Aorta (tissue), 5 donors: ENCODE measurements at places on chromosomes 5 and 9. TPM values are rescaled to one million over a fixed set of nuclear protein-coding genes. Genes with fewer than 3 reads are reported as not detected.

Gene EGFLAM
- 13.5 TPM for total RNA-seq

Gene NUTM2F
- total RNA-seq: not detected

DNA sequence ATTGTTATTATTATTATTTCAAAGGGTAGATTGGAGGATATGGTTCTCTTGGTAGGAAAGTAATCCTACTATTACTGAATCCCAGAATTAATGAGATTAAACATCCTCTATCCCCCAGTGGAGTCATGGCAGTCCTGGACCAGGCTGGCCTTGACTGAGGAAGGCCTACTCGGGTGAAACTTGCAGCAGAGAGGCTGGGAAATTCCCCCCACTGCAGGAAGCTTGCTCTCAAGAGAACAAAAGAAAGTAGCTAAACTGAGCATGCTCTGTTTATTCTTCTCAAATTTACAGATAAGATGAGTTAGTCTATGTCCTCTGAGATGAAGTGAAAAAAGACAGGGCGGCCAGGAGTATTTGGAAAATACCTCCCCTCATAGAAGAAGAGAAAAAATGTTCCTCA is 233.9 kb upstream of the RPS23 start:
- no peak for DNase-seq

- no peak for DNase-seq
Measured at GRCh38 chr9:125505988-125506438, 201.0 kb downstream of the MAPKAP1 start.

- no peak for DNase-seq
Measured at GRCh38 chr9:69943148-69943806, 100.4 kb upstream of the MAMDC2 start.

GRCh38 chr9:86352440-86353077 is 1.7 kb downstream of the TUT7 start:
- no peak for DNase-seq

DNA sequence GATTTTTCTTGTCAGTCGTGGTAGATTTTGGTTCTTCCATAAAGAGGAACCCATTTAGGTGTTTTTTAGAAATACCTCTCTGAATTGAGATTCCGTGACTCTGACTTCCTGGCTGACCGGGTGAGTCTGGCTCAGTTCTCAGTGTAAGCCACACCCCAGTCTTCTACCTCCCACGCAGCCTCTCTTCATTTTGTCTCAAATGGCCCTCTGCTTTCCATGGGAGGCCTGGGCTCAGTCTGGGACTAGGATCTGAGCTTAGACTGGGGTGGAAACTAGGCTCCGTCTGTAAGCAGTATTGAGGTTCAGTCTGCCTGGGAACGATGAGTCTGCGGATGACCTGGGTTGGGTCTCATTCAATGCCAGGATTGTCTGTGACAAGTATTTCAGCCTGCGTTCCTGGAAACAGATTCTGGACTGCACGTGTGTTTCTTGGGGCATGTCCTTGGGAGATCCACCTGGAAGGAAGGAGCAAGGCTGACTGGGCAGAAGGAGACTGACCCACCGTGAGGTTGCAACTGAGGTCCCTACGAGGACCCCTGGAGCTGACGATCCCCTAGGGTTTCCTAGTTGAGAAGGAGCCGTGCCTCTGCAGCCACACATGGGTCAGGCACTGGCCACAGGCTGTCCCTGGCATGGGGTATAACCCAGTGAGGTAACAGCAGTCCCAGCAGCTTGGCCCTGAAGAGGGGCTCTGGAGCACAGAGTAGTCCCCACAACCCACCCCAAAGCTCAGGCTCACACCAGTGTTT is 12.4 kb upstream of the CRB2 start:
- no peak for DNase-seq

DNA sequence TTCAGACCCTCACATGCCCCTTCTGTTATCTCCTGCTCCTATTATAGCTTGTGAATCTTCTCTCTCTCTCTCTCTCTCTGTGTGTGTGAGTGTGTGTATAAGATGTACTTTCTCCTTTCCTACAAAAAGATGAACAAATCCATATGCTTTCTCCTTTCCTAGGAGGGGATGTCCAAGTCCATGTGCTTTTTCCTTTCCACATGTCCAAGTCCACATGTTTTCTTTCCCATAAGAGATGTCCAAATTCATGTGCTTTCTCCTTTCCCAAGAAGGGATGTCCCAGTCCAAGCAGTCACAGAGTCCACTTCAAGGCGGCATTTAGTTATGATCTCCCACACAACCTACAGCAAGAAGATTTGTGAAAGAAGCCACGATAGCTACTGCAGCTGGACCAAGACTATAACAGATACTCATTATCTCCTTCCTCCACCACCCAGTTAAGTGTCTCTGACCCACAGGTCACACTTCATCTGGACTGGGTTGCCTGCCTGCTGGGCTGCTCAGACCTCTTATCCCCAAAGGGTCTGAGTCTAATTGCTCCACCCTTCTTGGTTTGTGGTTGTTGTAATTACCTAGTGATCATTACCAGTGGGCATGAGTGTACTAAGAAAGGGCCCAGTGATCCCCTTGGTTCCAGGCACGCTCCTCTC is 18.4 kb upstream of the FOXI1 start:
- no peak for DNase-seq

DNA sequence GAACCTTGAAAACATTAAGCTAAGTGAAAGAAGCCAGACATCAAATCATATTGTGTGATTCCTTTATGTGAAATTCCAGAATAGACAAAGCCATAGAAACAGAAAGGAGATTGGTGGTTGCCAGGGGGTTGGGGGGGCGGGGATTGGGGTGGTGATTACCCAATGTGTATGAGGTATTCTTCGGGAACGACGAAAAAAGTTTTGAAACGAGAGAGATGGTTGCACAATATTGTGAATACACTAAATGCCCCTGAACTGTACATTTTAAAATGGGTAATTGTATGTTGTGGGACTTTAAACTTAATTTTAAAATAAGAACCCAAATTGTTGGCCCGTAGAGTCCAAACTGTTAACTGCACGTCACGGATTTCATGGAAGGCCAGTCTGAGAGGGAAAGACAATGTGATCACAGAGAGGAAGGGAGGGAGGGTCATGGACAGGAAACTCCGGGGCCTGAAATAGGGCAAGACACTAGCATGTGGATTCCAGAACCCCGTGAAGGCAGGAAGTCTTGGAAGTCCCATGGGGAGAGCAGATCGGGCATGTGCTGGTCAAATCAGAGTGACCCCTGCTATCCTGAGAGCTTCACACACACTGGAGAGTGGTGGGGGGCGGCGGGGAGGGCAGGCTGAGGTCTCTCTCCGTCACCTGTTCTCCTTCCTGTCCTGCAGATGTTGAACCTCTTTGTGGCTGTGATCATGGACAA is 218.4 kb downstream of the CACNA1B start:
- DNase-seq: no peak

DNA sequence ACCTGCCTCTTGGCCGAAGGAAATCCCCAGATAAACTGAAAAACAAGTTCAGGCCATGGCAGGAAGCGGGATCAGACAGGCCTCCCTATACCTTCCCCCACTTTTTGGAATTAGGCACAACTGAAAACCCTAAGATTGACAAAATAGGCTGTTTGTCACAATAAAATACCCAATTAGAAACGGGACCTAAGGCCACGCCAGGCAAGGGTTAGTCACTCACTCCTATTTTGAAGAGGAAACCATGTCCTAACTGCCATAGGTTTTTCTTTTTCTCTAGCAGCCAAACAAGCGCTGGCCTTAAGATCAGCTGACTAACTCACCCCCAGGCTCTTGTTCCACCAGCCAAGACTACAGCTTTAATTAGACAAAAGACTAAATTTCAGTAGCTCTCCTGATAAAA is 11.9 kb downstream of the FBP2 start:
- DNase-seq: no peak

DNA sequence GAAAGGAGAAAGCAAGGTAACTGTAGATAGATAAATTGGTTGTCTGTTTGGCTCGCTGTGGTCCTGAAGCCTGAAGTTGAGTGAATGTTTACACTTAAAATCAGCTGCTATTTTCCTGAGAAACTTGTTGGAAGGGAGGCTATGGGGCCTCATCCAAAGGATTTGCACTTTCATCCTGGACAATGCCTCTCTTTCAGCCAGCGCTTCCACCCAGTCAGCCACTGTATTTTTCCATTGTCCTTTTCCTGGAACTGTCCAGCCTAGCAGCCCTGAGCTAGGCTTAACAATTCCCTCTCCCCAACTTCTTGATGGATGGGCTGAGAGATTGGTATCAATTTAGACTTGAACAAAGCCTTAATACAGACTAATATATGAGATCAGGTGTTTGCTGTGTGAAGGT is 429.2 kb downstream of the DMAC1 start:
- no peak for DNase-seq

- DNase-seq: no peak
Measured at GRCh38 chr9:19934301-19934871, 145.5 kb upstream of the SLC24A2 start.

GRCh38 chr5:76351577-76351976 is 51.5 kb upstream of the IQGAP2 start:
- no peak for DNase-seq

DNA sequence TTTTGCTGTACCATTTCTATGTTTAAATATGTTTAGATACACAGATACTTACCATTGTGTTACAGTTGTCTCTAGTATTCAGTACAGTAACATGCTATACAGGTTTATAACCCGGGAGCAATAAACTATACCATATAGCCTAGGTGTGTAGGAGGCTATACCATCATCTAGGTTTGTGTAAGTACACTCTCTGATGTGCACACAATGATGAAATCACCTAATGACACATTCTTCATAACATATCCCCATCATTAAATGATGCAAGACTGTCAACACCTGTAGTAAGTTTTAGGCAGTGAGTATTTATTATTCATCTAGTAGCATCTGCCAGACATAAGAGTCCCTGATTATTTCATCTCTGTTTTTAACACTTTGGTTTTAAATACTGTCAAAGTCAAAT is 7.3 kb upstream of the DHFR start:
- DNase-seq: no peak

Gene C5orf63
- 4.2 TPM for total RNA-seq

GRCh38 chr5:5403741-5404140 is 18.7 kb upstream of the ICE1 start:
- DNase-seq: no peak

GRCh38 chr9:128732576-128732975 is 8.6 kb upstream of the ZDHHC12 start:
- DNase-seq: no peak

- no peak for DNase-seq
Measured at GRCh38 chr5:111119856-111120255, 27.7 kb downstream of the WDR36 start.

Gene TMEM174
- total RNA-seq: not detected

Gene CRHBP
- total RNA-seq: 3.5 TPM

DNA sequence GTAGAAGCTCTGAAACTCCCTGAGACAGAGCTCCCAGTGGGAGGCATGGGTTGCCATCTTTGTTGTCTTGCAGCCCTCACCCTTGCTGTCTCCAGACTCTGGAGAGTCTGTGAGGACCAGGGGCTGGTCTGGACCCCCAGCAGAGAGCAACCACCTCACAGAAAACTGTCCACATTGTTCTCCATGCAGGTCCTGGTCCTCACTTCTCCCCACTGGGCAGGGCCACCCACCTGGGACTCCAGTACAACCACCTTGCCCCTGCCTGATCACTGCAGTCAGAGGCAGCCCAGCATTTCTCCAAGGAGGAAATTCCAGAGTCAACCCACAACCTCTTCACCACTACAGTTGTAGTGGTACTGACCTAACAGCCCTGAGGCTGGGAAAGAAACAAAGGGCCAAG is 285.6 kb upstream of the RPS23 start:
- no peak for DNase-seq

GRCh38 chr5:88190106-88190834 is 78.4 kb downstream of the TMEM161B start:
- no peak for DNase-seq

Gene ACOT12
- 0.18 TPM for total RNA-seq

- no peak for DNase-seq
Measured at GRCh38 chr5:129216001-129216400, 121.5 kb downstream of the ISOC1 start.

DNA sequence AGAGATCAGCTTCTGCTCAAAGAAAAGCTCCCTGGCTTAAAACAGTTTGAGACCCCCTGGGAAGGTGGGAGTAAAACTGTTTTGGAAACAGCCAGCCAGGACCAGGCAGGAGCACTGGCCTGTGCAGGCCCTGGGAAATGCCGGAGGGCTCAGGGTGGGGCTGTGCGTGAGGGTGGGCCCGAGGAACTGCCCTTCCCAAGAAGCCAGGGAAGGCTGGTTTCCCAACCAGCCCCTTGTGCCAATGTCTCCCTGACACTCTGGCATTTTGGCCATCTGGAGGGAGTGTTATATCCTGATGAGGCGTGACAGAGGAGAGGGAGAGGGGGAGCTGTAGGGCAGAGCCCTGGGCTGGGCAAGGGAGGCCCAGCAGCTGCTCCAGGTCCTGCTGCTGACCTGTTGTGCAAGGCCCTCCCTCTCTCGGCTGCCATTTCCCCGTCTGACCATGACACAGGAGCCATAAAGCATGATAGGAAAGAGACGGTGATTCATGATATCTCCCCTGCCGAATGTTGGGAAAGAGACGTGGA is 16.1 kb downstream of the OLFML2A start:
- no peak for DNase-seq

Gene TAF11L10
- not detected for total RNA-seq

GRCh38 chr9:75448281-75448680 is 360.0 kb downstream of the OSTF1 start:
- no peak for DNase-seq

DNA sequence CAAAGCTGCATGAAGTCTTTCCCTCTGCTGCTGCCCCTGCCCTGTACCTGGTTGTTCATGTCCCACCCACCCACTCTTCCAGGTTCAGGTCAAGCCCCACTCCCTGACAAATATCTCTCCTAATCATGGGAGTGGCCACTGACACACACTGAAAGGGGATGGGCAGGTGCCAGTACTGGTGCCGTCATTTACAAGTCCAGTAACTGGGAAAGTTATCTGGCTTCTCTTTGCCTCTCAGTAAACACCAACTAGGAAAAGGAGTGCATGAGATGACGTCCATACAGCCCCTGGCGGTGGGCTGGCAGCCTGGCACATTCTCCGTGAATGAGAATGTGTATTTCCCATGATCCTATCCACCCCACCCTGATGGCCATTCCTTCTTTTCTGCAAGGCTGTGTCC is 225.2 kb downstream of the FSTL4 start:
- DNase-seq: no peak

GRCh38 chr9:78783743-78784142 is 486.8 kb downstream of the PSAT1 start:
- no peak for DNase-seq

DNA sequence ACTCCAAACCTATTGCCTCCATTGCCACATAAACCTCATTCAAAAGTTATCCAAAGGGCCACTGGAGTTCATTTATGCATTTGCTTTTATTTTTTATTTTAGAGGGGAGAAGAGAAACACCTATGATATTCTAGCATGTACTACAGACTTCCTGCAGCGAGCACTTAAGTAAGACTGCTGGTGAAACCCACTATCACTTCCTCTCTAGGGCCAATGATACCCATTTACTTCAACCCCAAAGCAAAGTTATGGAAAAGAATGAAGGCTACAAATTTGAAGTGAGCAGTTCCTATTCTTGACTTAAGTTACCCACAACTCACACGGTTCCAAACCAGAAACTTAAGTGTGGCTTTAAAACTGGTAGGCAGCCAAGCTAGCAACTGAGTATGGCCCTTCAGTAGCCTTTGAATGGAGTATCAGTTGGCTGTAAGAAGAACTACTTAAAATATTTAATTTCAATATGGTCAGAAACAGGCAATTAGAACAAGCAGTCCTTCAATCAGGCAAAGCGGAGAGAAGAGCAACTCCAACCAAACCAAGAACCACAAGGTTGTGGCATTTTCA is 94.1 kb downstream of the GPR21 start:
- no peak for DNase-seq
